ENCODE measurements at places on chromosomes 6 and 20.

DNA sequence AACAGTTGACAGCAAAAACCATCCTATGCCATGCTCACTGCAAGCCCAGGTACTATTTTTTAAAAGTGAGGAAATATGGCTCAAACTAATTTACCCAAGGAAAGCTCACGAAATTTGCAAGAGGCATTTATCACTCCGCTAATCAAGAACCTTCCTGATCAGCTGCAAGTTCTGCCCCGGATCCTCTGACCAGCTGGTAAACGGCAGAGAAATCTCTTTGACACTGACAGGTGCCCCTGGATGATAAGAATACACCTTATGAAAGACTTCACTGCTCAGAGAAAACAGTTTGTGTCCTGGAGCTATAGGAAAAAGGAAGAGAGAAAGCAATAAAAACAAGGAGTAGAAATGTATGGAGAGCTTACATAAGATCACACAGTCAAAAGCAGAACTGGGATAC is 6.4 kb downstream of the CNKSR3 start:
- DNase-seq: no peak

DNA sequence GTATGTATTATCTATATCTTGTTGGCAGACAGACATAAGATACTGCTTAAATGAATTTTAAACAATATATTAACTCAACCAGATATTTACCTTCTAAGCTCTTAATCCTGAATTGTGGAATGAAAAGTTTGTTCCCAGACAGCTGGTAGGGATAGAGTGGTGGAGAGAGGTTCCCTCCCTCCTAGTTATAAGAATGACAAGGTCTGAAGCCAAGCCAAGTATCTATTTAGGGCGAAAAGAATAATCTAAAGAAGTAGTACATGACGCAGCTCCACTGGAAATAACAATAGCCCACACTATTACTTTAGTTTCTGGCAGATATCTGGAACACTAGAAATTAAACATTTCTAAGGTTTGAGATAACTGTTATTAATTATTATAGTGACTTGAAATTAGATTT is 104.3 kb downstream of the AHI1 start:
- no peak for DNase-seq

DNA sequence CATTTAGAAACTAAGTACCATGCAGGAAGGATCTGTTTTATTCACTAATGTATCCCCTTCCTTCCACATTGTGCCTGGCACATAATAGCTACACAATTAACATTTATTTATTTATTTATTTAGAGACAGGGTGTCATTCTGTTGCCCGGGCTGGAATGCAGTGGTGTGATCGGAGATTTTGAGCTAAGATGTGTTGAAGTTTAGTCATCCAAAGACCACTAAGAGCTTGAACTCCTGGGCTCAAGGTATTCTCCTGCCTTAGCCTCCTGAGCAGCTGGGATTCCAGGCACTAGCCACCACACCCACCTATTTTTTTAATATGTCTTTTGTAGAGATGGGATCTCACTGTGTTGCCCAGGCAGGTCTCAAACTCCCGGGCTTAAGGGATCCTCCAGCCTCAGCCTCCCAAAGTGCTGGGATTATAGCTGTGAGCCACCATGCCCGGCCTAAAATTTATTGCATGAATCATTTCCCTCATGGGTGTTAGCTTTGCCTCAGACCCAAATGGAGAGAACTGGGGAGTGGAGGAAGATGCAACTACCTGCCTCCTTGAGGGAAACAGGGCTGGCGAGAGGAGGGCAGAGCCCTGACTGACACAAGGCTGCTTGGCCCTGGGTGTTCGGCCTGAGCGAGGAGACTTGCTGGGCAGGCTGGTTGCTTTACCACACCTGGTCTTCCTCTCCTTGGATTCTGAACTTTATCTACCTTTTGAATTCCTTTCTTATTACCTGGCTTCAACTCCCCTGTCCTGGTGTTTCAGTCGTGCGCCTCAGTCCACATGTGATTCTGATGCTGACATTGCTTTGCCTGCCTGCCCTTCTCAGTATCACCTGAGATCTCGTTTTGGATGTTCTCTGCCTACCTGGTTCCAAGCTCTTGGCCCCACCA is 1.7 kb upstream of the DYNLT1 start:
- no peak for DNase-seq

DNA sequence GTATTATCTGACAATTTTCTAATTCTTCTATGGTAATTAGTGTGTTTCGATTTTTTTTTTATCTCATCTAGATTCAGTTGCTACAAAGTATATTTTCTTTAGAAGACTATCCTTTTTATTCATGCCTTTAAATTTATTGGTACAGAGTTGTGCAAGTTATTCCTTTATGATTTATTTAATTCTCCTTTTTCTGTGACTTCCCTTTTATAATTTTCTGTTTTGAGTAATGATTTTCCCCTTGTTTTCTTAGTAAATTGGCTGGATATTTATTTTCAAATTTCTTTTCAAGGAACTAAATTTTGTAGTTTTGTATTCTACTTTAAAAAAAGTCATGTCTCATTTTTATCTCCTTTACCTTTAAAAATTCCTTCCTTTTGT is 2.4 kb upstream of the IL22RA2 start:
- no peak for DNase-seq

GRCh38 chr6:52990342-52990741 is 4.7 kb downstream of the GSTA4 start:
- no peak for DNase-seq

DNA sequence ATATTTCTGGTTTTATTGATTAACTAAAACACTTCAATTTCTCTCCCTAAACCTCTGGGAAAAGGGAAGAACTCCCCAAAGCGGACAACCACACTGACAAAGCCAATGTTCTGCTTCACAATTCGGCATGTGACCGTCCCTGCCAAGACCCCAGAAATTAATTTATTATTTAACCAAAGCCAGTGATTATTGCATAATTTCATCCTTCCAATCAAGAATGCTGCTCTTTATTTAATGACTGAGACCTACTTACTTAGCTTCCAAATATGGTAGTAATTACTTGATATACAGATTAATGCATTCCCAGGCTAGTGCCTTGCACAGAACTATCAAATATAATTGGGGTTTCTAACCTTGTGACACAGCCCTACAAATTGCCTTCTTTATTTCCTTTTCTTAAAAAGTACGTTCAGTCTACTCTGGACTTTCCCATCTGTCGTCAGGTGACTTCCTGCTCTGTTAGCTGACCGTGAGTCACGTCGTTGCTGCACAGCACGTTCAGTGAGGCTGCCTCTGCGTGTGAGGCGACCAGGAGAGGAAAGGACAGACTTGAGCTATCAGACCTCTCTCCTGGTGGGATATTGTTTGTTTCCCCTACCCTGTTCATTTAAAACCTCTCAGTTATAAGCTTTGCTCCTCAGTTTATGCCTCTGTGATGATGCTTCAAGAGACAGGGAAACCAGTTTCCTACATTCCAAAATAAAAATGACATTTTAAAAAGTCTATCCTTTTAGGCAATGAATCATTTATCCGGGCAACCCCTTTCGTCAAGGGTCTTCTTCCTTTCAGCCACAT is 55.7 kb upstream of the TNFAIP3 start:
- peak; percentile 83 for DNase-seq

All from ACHN (cell line).